ENCODE measurements at places on chromosomes 2 and 18.

DNA sequence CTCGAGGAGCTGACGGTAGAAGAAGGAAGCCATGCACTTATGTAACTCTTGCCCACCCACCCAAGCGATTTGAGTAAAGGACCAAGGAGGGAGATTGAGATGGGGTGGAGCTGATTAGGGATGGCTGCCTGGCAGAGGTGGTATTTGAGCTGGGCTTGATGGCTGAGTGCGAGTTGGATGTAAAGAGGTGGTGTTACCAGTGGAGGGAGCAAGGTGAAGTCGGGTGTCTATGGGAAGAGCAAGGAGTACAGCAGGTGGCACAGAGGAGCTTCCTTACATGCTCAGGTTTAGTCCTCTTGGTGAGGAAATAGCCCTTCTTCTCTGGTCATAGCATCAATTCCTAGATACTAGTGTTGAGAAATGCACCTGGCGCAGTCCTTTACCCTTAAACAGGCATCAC is 294.2 kb upstream of the SKOR2 start:
- DNase-seq, result no peak

DNA sequence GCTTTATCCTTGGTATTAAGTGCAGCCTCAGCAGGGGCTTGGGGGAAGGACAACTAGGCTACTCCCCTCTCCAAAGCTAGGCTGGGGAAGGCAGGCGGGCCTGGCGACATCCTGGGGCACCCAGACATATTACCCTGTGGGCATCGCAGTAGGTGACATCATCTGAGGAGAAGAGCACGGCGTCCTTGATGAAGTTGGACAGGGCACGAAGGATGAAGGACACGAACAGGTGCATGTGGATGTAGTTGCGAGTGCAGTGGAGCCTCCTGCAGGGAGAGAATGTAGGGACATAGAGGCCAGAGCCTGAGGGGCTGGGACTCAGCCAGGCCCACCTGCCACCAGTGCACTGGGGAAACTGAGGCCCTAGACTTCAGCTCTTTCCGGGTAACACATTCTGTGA is 32.3 kb downstream of the TMEM37 start:
- DNase-seq, result no peak

DNA sequence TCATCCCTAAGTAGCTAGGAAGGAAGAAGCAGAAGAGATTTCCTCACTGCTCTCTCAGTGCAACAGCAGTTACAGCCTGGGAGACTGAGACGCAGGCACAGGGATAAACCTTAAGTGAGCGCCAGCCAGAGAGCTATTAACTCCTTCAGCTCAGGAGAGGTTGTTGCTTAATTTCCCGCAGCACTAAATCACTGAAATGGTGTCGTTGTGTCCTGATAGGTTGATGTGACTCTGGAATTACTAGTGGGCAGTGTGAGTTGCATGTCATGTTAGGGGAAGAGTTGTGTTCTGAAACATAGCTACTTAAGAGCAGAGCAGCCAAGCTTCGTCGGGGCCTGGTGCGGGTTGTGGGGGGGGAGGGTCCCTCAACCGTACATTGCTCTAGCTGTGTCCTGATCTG is 225.8 kb downstream of the NAPG start:
- DNase-seq, result no peak

- no peak for DNase-seq
Observed at GRCh38 chr2:145159676-145160075, 639.8 kb upstream of the ZEB2 start.

DNA sequence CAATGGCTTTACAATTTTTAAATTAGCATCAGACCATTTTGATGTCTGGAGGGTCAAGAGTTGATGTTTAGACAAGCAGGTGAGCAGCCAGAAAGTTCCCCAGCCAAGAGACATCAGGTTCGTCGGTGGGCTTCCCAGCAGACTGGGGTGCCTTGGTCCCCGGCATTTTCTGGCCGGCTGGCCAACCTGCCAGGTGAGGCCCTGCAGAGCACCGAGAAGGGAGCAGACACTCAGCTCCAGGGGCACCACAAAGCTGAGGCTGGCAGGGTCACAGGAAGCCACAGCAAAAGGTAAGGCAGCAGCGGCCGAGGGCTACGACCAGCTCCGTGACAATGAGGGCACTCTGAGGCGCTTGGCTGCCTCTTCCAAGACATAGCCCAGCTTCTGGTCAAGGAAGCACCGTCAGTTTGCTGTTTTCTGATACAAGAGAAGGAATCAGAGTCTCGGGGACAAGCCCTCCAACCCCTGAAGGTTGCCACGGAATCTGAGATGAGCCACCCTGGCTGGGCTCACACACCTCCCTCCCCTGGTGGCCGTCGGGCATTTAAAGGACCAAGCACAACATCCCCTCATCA is 229.0 kb downstream of the MGAT5 start:
- DNase-seq, result no peak

GRCh38 chr18:75247611-75248421 is 37.2 kb downstream of the TSHZ1 start:
- DNase-seq, result no peak

DNA sequence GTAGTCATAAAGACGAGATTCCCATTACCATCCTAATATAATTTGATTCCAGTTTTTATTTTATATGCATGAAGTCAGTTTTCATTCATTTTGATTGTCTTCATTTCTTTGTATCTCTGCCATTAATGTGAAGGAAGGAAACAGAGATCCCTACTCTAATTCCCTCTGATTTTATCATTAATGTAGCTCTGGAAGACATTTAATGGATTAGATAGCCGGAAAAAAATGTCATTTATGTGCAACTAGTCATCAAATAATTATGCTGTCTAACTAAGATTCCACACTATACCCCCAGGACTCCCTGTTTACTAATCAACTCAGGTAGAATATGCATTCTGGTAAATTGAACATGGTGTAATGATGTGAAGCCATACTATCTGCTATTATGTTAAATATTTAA is 19.9 kb downstream of the RHBDD1 start:
- DNase-seq, result no peak

DNA sequence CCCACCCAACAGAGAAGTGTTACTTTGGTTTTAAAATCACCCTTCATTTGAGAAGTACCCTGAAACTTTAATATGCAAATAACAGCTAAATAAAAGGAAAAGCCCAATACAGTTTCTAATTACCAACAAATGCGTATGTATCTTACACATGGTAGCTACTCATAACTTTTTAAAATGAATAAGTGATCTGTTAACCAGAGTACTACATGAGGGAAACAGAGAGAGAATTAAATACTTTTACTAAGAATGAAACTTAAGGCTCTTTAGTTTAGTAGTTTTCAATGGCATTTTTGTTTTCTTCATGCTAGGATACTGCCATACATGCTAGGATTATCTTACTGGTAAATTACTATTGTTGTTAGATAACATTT is 39.1 kb upstream of the NABP1 start:
- DNase-seq, result no peak

GRCh38 chr2:9675415-9676351 is 44.9 kb upstream of the YWHAQ start:
- no peak for DNase-seq

- no peak for DNase-seq
Observed at GRCh38 chr2:134570676-134571075, 148.1 kb downstream of the TMEM163 start.

DNA sequence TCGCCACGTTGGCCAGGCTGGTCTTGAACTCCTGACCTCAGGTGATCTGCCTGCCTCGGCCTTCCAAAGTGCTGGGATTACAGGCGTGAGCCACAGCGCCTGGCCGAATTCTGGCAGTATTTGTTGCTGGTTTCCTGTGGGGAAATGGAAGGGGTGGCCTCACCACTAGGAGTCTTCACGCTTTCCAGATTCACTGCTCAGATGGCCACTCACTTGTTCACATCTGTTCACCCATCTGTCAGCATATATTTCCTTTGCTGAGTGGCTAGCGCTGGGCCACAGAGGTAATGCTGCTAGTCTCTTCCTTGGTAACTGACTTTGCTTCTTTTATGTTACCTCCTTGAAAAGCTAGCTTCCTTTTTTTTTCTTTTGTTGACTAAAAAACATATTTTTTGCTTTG is 27.2 kb downstream of the TMEM177 start:
- DNase-seq, result no peak

DNA sequence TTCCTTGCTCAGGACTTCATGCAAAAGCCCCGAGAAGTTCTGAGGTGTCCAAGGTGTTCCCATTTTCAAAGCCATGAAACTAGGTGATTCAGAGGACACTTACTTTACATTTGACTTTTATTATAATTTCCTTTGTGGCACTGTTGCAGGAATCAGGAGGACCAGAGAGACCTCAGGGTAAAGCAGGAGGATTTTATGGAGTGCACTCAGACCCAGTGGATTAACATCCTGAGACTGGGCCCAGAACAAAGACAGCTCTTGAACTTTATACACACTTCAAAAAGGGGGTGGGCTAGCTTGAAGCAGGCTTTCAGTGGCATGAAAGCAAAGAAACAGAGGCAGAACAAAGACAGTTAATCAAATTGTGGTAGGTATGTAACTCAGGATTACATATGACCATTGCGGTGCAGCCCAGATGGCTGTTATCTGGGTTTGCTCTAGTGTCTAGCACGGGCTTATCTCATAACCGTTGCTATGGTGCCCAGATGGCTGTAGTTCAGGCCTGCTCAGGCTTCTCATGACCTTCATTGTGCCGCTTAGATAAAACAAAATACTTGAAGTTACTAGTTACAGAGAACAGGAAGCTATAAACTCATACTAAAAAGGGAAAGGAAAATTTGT is 39.4 kb downstream of the TMEM182 start:
- DNase-seq, result no peak

DNA sequence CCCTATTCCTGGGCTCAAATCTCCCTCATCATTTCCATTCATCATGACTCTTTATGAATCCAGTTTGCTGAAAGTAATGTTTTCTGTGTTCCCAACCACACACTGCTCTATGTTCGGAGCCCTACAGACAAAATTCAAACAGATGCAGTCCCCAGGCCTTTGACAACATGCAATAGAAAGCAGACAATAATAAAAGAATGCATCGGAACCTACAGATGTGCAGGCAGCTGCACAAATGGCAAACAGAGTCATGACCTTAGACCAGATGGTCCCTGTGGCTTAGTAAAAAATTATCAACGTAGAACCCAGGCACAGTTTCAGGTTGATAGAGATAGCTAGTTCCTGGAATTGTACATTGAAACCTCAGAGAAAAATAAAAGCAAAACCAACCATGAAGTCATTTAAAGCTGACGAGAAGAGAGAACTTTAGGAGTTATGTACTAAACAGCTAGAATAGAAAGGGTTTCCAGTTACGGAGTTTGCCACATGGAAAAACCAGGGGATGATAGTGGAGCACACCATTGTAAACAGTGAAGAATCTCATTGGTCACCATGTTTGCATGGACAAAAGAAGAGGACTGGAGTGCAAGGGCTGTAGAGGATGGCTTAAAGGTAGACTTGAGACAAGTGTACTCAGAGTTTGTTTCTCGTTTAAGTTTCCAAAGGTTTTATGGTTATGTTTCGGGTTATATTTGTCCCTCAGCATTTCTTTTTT is 23.2 kb upstream of the ACVR1 start:
- peak; percentile 39 for DNase-seq

DNA sequence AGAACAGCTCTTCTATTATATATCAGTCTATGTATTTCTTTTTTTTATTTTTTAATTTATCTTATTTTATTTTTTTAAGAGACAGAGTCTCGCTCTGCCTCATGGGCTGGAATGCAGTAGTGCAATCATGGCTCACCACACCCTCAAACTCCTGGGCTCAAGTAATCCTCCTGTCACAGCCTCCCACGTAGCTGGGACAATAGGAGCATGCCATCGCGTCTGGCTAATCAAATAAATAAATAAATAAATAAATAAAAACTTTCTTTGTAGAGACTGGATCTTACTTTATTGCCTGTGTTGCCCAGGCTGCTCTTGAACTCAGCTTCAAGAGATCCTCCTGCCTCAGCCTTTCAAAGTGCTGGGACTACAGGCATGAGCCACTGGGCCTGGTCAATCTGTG is 117.0 kb downstream of the RBMS1 start:
- no peak for DNase-seq

DNA sequence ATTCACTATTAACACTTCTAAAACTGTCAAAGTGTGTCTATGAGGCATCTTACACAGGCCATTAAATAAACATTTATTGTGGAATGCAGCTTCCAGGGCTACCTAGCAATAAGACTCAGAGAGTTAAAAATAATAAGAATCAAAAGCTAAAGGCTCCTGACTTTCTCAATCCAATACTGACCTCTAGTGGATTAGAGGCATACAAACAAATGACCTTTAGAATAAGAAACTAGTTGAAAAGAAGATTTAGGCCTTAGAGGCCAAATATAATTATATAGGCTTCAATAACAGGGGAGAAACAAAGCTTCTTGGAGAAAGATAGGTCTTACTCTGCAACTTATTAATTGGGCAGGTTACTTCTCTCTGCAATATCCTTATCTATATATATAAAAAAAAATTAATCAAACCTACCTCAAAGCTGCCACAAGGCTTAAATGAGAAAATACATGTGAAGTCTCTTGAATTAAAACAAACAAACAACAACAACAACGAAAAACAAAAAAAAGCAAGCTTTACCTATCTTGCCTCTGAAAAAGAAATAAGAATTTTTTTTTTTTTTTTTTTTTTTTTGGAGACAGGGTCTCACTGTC is 246.1 kb downstream of the EXOC6B start:
- DNase-seq, result no peak

Data from activated CD4-positive, alpha-beta T cell treated with anti-CD3 and anti-CD28 coated beads for 36 hours (primary cell).